ENCODE measurements at places on chromosomes 16 and 17.

DNA sequence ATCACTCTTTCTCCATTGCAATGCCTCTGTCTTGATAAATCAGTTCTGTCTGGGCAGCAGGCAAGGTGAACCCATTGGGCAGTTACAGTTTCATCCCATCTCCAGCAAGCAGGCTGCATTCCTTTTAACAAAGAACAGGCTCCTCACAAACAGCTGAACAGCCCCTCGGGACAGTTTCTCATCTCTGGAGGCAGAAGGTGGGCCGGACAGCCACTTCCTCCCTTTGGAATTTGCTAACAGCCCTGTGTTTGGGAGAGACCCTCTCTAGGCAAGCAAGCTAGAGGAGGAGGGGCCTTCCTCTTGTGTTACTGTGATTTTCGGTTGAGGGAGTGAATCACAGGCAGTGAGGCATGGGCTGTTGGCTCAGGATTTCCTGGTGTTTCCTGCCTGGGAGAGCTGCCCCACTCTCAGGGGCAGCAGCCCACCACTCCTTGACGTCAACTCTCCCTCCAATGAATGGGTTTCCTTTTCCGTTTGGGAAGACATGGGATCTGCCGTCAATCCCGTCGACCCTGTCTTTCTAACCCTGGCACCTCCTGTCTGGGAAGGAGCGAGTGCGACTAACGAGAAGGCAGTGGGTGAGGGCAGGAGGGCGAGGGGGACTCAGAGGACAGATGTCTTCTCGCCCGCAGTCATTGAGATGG is 3.7 kb upstream of the PGS1 start:
- DNase-seq = no peak

DNA sequence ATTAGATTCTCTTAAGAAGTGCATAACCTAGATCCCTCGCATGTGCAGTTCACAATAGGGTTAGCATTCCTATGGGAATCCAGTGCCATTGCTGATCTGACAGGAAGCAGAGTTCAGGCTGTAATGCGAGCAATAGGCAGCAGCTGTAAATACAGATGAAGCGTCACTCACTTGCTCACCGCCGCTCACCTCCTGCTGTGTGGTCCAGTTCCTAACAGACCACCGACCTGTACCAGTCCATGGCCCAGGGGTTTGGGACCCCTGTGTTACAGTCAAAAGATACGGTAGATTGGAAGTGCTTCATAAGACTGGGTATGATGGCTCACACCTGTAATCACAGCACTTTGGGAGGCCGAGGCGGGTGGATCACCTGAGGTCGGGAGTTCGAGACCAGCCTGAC is 2.8 kb downstream of the STAT5A start:
- DNase-seq = no peak

DNA sequence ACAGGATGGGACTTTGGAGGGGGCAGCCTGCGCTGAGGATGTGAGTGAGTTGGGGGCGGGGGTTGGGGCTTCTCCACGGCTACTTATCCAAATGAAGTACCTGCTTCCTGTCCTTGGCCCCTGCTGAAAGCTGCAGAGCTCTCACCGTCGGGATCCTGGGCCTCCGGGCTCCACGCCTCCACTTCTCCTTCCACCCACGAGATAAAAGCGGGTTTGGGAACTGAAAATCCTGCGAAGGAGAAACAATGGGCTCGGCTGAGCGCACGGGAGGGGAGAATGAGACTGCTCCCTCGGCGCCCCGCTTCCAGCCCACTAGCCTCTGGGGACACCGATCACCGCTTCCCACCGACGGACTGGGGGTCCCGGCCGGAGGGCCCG is 486 bp downstream of the ZNF785 start:
- DNase-seq = peak; percentile 70

GRCh38 chr16:70573451-70574121 is 50.0 kb downstream of the SF3B3 start:
- DNase-seq = no peak

DNA sequence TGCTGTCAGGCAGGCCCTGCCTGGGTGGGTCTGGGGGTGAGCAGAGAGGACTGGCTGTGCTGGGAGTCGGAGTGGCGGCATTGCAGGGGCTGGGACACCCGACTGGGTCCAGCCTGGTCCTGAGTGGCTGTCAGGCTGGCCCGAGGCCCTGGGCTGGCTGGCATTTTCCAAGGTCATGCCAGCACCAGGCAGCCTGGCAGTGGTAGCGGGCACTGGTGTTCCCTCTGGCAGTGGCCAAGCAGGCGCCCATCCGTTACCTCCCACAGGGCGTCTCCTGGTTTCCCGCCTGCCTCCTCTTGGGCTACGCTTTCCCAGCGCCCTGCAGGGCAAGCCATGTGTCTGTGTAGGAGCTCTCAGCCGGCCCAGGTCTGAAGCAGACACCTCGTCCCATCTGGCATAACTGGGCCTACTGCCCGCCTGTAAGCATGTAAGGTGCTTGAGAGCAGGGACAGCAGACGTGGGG is 5.7 kb upstream of the PKMYT1 start:
- DNase-seq = no peak

DNA sequence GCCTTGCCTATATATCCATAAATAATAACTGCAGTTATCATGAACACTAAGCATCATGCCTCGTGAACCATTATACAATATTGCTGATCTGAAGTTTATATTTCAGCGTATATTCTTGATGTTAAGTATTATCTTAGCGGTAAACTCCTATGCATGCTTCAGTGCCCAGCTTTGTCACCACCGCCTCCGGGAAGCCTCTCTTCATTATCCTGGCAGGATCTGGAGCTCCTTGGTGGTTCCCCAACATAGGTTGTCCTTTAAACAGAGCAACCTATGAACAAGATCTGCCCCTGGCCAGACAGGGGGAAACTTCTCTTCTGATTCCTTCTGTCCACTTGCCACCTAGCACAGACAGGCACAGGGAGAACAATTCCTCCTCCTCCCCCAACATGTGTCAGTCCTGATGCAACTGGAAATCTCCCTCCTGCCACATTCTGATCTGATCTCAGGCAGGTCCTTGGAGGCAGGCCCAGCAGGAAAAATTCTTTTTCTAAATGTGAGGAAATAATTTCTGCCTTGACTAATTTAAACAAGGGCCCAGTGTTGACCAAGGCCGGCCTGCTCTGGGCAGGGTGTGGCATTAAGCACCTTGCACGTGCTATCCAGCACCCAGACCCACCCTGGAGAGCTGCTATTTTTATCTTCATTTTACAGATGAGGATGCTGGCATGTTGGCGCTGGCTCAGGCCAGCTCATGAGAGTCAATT is 22.4 kb downstream of the SPNS2 start:
- DNase-seq = no peak

DNA sequence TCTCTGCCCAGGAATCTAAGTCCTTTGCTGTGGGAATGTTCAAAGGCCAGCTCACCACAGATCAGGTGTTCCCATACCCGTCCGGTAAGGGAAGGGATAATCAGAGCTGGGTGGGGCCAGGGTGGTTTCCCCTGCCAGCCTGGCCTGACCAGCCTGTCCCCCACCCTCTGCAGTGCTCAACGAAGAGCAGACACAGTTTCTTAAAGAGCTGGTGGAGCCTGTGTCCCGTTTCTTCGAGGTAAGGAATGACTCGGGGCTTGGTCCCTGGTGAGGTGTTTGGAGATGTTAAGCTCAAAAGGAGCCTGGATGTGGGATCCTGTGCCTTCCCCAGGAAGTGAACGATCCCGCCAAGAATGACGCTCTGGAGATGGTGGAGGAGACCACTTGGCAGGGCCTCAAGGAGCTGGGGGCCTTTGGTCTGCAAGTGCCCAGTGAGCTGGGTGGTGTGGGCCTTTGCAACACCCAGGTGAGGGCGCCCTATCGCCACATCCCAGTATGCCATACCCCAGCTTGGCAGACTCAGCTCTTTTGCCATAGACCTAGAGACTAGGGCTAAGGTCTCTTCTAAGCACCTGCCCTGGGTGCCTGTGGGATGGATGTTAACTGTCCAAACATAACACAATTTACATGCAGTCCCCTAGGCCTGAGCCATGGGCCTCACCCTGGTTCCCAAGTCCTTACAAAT is 997 bp downstream of the ACADVL start:
- peak; percentile 37 for DNase-seq

- peak; percentile 6 for DNase-seq
Measured at GRCh38 chr17:352421-353212, at the start of gene RPH3AL. Gene RPH3AL (minus strand): TSS chr17:352807. CDS start chr17:327543, 25,264 bp downstream.

DNA sequence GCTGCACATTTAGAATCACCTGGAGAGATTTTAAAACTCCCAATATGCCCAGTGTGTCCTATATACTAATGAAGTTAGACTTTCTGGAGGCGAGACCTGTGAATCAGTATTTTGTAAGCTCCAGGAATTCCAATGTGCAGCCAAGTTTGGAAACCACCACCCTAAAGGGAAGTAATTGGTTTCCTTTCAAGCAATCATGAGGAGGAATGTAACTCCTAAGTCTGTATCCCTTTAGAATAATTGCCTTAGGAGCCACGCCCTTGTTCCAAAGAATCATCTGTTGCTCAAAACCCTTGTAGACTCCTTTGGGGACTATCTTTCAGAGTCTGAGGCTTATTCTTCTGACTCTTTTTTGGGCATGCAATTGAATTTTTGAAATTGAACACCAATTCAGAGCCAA is 84.4 kb downstream of the DNAH9 start:
- no peak for DNase-seq

DNA sequence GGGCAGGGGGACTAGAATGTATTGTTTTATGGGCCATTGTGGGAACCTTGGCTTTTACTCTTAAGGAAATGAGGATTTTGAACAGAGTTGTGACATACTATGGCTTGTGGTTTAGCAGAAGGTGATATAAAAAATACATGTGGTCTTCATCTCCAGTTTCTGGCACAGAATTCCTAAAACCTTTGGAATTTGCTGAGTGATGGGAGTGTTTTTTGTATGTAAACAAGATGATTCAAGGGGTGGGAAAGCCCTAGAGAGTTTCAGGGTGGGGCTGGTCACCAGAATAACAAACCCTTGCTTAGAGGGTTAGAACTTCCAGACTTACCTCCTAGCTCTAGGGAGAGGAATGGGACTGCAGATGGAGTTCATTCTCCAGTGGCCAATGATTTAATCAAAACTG is 316.1 kb downstream of the PHKB start:
- DNase-seq = no peak

DNA sequence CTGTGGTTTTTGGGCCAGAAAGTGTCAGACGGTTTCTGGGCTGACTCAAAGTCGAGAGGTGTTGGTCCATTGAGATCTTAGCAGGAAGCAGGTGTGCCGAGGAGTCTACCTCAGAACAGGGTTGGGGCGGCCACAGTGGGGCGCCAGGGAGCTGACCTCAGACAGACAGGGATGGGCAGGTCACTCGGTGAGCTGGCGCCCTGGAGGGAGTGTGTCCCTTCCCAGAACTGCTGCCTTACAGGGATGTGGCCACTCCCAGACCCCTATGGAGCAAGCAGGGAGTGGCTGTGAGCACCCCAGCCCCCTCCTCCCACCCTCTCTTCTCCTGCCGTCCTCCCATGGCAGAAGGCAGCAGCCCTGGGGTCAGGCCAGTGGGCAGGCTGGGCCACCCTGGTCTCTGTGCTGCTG is 14.0 kb upstream of the DPEP1 start:
- DNase-seq = peak; percentile 50

GRCh38 chr17:44159519-44160210 is 10.8 kb upstream of the ASB16 start:
- no peak for DNase-seq

DNA sequence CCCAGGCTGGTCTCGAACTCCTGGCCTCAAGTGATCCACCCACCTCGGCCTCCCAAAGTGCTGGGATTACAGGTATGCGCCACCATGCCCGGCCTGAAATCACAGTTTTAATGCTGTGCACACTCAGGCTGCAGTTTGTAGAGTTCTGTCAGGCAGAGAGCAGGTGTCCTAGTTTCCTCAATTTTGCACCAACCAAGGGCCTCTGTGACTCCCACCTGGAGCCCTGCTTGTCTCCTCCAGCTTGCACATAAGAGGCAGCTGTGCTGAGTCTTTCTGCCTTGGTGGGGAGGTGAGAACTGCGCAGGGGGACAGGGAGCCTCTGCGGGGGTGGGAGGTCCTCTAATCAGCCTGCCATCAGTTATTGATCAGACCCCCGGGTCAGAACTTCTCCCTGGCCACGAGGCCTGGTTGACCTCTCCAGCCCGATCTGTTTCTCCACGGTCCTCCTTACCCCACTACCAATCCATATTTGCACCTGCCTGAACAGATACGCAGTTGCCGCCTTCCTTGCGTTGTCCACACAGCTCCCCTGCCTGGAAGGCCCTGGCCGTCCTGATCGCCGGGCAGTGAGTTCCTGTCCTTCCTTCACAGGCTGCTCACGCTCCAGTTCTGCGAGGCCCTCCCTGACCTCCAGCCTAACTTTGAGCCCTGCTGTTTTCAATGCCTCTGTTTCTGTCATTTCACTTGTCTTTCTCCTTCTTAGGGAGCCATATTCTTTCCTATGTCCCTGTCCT is 48.1 kb upstream of the SIAH1 start:
- no peak for DNase-seq

DNA sequence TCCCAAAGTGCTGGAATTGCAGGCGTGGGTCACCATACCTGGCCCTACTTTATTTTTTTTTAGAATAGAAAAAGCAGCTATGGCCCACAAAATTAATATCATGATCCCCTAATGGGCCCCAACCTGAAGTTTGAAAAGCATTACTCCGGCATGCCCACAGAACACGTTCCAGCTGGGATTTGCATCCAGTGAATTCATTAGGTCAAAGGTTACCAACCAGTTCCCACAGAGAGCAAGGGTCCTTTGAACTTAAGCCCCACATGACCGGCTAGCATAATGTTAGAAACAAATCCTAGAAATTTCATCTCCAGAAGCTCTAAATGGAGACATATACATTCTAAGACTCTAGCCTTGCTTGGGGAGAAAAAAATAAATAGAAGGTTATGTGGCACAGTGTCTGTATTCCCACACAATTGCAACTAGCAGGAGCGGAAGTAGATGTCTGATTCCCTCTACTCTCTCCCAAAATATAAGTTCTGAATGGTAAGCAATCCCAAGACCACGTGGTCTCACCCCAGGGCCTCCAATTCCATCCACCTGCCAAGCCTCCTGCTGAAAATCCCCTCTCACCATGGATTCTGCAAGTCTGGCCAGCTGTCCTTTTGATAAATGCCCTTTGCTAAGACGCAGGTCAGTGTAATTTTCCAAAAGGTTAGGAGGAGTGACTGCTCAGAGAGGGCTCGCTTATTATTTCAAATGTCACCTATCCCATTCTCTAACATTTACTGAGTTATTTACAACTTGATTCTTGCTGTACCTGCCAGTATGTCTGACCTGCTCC is 395.8 kb downstream of the NPIPA8 start:
- peak; percentile 45 for DNase-seq

DNA sequence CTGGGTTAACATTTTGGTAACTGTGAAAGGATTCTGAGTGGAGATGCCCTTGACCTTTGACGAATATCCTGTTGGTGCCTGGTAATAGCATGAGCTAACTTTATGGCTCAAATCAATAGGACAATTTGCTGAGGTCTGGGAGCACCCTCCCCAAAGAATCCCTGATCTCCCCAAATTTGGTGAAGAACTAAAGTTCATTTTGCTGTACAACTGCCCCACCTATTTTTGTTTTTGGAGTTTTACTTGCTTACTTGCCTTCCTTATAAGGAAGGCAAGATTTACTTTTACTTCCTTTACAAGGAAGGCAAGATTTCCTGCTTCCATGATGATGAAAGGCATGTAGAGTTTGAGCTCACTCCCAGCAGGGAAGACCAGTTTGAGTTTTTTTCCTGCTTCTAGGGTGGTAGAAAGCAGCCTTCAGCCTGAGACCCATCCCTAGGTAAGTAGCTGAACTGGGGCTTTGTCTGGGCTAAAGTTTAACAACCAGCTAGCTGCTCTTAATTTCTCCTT is 2.8 kb downstream of the KRTAP4-9 start:
- no peak for DNase-seq

All from NCI-H146 (cell line).